NCI-H2081 (cell line): ENCODE measurements at places on chromosomes 3 and 15.

GRCh38 chr3:194247350-194247740 is 103.8 kb downstream of the CPN2 start:
- no peak for DNase-seq

DNA sequence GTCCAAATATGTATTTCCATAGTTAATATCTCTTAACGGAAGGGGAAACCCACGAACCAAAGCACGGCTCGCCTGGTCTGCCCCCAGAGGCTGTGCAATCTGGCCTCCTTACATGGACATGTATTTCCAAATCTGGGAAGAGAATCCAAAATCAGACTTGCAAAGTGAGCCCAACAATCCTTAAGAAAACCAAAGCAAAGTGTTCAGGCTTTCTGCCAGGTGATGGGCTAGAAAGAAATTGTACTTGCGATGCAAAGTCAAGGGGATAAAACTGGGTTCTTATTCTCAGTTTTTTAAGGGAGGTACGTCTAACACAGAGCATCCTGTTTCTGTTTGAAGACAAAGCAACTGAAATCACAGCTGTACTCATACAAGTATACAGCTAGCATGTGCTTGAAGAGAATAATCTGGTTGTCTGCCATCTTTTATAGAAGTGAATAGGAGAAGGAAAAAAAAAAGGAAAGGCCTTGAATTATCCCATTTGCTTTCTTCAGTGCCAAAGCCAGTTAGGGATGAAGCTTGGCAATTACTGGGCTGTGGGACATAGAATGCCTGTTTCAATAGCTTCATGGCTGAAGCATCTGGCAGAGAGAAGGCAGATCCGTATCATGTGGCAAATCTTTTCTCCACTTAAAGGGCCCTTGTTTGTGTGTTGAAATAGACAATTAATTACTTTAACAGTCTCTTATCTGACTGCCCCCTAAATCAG is 48.4 kb downstream of the LRIG1 start:
- no peak for DNase-seq

DNA sequence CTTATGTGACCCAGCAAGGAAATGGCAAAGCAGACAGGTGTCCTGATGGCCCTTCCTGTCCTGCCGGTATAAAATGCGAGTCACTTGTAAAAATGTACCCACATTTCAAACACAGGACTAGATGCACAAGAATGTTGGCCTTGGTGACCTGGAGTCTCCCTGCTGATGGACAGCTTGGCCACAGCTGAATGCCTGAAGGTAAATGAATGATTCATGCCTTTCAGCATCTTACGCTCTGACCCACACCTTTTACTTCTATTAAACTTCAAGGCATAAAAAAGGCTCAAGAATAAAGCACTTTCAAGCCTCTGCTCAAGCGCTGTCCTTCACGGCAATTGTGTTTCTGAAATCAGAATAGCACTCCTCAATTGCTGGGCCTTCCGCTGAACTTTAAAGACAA is 228.0 kb upstream of the SLCO3A1 start:
- DNase-seq, result no peak

DNA sequence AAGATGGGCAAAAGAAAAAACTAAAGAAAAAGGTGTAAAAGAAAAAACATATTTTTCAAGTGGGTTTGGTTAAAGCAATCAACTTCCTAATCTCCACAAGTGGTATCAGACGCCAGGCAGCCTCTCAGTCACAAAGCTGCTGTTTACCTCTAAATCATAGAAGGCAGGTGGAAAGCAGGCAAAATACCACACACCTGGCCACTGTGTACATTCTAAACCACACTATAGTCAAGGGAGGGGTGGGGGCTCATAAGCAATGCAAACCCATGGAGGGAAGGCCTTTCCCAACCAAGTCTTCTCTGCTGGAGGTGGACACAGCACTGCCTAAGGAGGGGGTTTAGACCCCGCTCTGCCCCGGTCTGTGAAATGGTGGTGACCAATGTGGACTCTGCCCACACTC is 50.4 kb downstream of the MCF2L2 start:
- DNase-seq, result peak; percentile 100

- no peak for DNase-seq
Observed at GRCh38 chr15:55224892-55225291, 28.2 kb upstream of the RSL24D1 start.

- DNase-seq, result no peak
Observed at GRCh38 chr3:71901645-71902044, 116.7 kb upstream of the PROK2 start.

DNA sequence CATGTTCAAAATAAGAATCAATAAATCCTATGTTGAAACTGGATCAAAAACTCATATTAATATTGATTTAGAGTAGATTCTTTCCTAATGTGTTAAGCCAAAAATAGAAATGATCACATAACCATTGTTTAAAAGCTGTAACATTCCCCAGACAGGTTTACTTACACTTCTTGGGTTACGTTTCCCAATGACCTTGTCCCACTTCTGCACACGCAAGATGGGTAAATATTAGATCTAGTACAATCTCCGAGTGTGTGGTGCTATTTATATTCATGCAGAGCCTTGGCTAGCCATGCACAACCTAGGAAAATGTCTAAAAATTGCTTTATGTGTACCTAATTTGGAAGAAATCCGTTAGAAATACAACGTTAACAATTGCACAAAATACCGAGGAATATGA is 39.6 kb downstream of the ERC2 start:
- DNase-seq, result no peak

DNA sequence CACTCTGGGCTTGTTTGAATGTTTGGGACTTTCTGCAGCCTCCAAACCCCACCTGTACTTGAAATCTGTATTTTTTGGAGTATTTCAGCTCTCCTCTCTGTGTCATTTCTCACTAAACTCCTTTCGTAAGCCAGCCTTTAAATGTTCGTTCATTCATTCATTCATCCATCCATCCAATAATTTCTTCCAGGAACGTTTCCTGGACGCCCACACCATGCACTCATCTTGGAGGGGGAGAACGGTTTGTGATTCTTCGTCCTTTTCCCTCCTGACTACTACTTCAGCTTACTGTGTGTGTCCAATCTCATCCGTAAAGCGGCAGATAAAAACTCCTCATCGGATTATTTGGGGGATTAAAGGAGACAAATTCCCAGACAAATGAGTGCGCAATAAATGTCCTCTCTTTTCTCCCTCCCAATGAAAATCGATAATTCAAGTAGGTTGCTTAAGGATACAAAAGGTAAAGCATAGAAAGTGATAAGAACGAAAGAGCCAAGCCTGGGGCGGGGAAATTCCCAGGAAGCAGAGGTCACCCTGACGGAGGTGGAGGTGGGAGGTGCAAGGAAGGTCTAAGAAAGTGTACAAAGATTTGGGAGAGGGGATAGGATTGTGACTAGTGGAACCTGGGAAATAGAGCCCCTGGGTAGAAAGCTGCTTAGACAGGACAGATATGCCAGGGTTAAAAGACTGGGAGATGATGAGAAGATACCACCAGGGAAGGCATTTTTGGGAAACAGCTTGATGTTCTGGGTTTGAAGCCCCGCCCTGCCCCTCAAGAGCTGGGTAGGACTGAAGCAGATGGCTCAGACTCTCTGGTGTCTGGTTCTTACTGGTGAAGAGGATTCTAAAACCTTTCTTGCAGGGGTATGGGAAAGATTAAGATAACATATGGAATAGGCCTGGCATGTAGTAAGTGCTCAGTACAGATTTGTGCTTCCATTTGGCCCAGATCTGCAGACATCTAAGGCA is 896 bp upstream of the KLHL25 start:
- no peak for DNase-seq

DNA sequence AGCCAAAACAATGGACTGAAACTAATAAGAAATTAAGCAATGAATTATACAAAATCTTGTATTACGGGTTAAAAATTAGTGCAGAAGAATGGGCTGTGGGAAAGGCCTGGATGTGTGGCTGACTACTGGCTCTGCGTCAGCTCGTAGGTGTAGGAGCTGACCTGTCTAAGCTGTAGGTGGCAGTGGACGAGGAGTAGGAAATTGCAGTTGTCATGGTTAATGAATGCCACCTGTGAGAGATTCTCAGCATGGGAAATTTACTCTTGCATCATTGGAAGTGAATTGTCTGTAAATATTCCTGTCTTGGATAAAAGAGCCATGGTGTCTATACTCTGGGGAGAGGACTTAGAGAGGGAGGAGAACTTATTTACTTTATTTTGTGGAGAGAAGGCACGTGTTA is 23.4 kb downstream of the CHRNA7 start:
- DNase-seq, result peak; percentile 55

GRCh38 chr15:57570340-57570739 is 21.4 kb upstream of the MYZAP start:
- no peak for DNase-seq

- DNase-seq, result no peak
Observed at GRCh38 chr3:87148020-87148419, 79.1 kb upstream of the CHMP2B start.

GRCh38 chr15:40925495-40925862 is 3.7 kb upstream of the DLL4 start:
- DNase-seq, result no peak

- DNase-seq, result no peak
Observed at GRCh38 chr15:22265056-22265945, 185.0 kb downstream of the OR4M2 start.
